A549 treated with Mapracorat at 1 μM for 4 hours (cell line): ENCODE measurements at places on chromosomes 11 and 22. TPM values are rescaled to one million over a fixed set of nuclear protein-coding genes. Genes with fewer than 3 reads are reported as not detected.

Gene OAF
- total RNA-seq = 7.7 to 11.5 TPM (median 10.8 TPM) in 5 replicates

Gene TNNT3
- total RNA-seq = 0.24 TPM in 1 of 5 replicates, not detected in the others

Gene SMC1B
- 0.03 to 0.05 TPM (median 0.05 TPM) in 3 of 5 replicates, not detected in the others for total RNA-seq

Gene DEAF1
- total RNA-seq = 24.1 to 34.9 TPM (median 32.0 TPM) in 5 replicates

Gene CENPM
- 26.6 to 41.4 TPM (median 36.8 TPM) in 5 replicates for total RNA-seq

Gene TMEM225
- not detected in 5 replicates for total RNA-seq

Gene IGLL1
- not detected in 5 replicates for total RNA-seq
